ENCODE measurements at places on chromosomes 5 and 9. TPM values are rescaled to one million over a fixed set of nuclear protein-coding genes. Genes with fewer than 3 reads are reported as not detected.

DNA sequence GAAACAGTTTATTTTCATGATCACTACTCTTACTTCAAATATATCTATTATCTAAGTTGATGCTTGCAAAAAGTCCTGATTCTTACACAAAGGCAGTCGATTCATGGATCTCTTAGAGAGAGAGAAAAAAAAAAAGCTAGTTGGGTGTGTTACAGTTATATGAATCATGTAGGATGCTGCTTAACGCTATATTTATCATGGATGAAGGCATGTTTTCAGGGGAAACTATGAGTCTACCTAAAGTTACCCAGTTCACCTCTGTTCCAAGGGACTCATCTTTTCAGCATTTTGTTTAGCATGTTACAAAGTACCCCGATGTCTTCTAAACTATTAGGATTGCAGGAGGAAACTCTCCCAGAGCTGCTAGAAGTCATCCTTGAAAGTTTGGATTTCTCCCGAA is 13.5 kb downstream of the TMC1 start:
- DNase-seq = no peak

DNA sequence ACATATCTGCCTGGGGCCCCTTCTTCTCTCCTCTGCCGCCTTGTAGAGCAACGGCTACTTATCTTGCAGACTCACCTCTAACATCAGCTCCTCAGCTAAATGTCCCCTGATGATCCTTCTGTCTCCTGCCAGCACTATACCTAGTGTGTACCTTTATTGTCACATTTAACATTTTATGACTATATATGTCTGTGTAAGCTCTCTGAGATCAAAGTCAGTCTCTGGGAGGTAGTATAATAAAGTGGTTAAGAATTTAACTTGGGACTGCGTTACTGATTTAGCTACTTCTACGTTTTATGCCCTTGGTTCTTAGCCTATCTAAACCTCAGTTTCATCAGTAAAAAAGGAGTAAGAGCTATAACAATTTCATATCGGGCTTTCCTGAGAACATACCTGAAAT is 2.2 kb downstream of the TMED7 start:
- DNase-seq = no peak

DNA sequence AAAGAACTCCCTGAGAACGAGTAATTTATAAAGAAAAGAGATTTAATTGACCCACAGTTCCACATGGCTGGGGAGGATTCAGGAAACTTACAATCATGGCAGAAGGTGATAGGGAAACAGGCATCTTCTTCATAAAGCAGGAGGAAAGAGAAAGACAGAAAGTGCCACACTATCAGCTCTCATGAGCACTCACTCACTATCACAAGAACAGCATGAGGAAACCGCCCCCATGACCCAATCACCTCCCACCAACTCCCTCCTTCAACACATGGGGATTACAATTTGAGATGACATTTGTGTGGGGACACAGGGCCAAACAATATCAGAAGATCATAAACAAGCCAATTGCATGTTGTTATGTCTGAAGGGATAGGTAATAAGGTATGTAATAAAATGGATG is 935.9 kb upstream of the COX7C start:
- DNase-seq = no peak

DNA sequence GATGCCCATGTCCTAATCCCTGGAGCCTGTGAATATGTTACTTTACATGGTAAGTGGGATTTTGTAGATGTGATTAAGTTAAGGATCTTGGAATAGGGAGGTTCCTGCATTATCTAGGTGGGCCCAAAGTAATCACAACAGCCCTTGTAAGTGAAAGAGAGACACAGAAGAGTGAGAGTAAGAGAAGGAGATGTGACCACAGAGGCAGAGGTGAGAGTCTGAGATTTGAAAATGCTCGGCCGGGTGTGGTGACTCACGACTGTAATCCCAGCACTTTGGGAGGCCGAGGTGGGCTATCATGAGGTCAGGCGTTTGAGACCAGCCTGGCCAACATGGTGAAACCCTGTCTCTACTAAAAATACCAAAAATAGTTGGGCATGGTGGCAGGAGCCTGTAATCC is 2.6 kb upstream of the HINT1 start:
- DNase-seq = peak; percentile 54

DNA sequence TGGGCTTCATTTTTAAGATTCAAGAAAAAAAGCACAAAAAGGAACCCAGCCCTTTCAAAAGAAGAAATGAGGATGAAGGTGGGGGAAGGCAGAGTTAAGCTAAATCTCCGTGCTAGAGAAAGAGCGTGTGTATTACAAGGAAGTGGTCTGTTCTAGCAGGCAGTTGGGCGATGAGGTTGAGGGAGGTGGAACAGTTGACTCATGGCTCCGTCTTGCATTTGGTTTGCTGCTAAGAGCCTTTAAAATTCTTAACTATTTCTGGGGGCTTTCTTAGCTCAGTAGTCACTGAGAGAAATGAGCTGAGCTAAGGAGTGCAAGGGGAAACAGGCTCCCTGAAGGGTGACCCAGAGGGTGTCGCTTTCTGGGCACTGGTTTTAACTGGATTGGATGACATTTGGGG is 117.4 kb downstream of the GCNT1 start:
- peak; percentile 89 for DNase-seq

DNA sequence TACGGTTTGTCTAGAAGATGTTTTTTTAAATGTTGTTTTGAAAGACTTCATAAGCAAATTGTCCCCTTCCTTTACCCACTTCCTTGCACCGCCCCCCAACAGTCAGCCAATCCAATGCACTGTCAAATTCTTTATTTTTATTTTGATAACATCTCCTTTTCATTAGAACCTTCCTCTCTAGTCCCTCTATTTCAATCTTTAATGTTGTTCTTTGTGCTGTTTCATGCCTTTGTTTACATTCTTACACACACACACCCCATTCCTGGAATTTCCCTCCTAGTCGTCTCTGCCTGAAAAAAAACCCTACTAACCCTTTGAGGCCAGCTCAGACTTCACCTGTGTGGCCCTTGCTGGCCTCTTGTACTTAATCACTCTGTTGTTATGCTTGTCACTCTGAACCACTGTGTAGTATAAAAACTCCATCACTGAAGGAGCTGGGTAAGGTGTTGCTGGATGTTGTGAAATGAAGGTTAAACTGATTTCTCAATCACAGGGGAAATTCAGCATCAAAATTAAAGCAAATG is 133.4 kb downstream of the UGCG start:
- DNase-seq = no peak

GRCh38 chr9:12920437-12920836 is 145.6 kb downstream of the LURAP1L start:
- DNase-seq = no peak

GRCh38 chr9:129863059-129863690 is 27.9 kb downstream of the USP20 start:
- DNase-seq = peak; percentile 93

DNA sequence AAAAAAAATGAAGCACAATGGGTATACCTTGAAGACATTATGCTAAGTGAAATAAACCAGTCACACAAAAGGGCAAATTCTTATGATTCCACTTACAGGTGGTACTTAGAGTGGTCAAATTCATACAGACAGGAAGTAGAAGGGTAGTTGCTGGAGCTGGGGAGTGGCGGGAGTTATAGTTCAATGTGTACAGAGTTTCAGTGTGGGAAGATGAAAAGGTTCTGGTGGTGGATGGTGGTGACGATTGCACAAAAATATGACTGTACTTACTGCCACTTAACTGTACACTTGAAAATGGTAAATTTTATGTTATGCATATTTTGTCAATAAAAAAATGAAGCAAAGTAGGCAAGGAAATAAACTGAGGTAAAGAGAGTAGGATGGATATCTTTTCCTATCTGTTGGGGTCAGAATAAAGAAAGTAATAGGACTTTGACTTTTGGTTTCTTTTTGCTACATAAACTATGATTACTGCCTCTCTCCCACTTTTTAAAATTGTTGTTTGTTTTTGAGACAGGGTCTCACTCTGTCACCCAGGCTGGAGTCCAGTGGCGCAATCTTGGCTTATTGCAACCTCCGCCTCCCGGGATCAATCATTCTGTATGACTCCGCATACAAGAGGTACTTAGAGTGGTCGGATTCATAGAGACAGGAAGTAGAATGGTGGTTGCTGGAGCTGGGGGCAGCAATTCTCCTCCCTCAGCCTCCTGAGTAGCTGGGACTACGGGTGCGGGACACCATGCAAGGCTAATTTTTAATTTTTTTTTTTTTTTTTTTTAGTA is 4.0 kb upstream of the PSAT1 start:
- peak; percentile 66 for DNase-seq

DNA sequence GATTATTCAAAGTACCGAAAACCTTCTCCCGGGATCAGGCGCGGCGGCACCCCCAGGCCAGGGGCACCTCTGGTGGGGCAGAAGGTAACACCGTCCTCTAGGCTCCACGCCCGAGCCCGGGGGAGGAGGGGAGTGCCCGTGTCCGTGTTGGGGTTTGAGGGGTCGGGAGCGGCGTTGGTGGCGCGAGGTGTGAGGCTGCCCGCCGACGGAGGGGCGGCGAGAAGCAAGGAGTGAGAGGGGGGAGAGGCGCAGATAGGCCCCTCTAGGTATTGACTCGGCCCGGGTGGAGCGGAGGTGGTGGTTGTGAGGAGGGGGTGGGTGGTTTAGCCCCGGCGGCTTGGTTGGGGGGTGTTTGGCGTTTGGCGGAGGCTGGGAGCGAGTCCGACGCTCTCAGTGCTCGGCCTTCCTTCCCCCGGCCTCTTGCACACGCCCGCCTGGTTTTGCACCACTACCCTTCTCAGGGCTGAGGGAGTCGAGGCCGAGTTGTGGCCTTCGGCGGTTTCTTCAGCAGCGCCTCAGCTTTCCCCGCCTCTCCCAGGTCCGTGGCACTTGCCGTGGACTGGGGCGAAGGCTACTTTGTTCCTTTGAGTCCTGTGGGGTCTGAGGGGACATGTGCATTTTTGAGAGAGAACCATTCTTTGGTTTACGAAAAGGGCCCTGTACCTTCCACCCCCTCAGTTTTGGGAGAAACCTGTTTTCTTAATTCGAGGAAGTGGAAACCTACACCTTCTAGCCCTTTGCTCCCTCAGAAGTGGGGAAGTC is 450 bp downstream of the GPBP1 start:
- peak; percentile 83 for DNase-seq

- DNase-seq = no peak
Observed at GRCh38 chr9:119487118-119487827, 118.0 kb upstream of the BRINP1 start.

DNA sequence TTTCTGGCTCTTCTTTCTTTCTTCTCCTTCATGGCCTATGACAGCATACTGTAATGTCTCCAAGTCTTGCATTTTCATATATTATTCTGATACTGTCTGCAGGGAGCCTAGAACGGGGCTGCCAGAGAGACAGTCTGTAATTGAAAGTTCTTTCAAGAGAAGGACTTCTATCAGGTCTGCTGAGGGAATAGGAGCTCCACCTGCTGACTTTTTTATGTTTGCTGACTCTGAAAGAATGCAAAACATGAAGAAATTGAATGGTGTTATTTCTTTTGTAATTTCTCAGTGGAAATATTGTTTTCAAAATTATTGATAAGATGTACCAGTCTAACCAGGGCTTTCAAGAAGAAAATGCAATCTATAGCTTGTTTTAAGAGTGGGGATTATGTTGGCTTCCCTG is 121.9 kb upstream of the RFX3 start:
- no peak for DNase-seq

Gene AFAP1L1
- total RNA-seq = not detected

Gene UNC5A
- not detected for total RNA-seq

Gene SLC34A1
- not detected for total RNA-seq

Gene PCDHGA10
- total RNA-seq = 0.21 TPM

Gene TLE1
- not detected for total RNA-seq

Gene PLEKHG4B
- not detected for total RNA-seq

Gene ARID3C
- total RNA-seq = 0.14 TPM

Gene GFRA3
- total RNA-seq = not detected

Gene PCDHB2
- total RNA-seq = not detected

Gene FGD3
- total RNA-seq = 39.5 TPM

Gene GDA
- not detected for total RNA-seq
